Fibroblast of lung (primary cell): ENCODE measurements at places on chromosomes 13 and 19. TPM values are rescaled to one million over a fixed set of nuclear protein-coding genes. Genes with fewer than 3 reads are reported as not detected.

Gene SIRT2
- 38.7 and 45.4 TPM in 2 replicates for polyA plus RNA-seq

Gene RPS5
- 1,173 and 1,532 TPM in 2 replicates for polyA plus RNA-seq

Gene CTXN1
- polyA plus RNA-seq = 0.85 and 1.1 TPM in 2 replicates

Gene UBE2L5
- polyA plus RNA-seq = 0.17 and 0.20 TPM in 2 replicates

Gene ZNF808
- 6.0 and 6.1 TPM in 2 replicates for polyA plus RNA-seq

Gene SLC27A1
- 3.6 and 4.0 TPM in 2 replicates for polyA plus RNA-seq

Gene PTH2
- polyA plus RNA-seq = not detected in 2 replicates

Gene LHB
- 0.17 TPM in 1 of 2 replicates, not detected in the other for polyA plus RNA-seq

Gene GPC6
- polyA plus RNA-seq = 11.2 and 24.9 TPM in 2 replicates

Gene KRTDAP
- polyA plus RNA-seq = not detected in 2 replicates

Gene SIGLEC7
- polyA plus RNA-seq = not detected in 2 replicates

Gene PRSS57
- polyA plus RNA-seq = not detected in 2 replicates

Gene TMPRSS9
- not detected in 2 replicates for polyA plus RNA-seq

Gene CRB3
- not detected in 2 replicates for polyA plus RNA-seq

Gene NCAN
- not detected in 2 replicates for polyA plus RNA-seq

Gene ZNF358
- polyA plus RNA-seq = 24.0 and 26.8 TPM in 2 replicates

Gene ZNF418
- 2.2 and 3.3 TPM in 2 replicates for polyA plus RNA-seq

Gene KLK13
- polyA plus RNA-seq = not detected in 2 replicates

DNA sequence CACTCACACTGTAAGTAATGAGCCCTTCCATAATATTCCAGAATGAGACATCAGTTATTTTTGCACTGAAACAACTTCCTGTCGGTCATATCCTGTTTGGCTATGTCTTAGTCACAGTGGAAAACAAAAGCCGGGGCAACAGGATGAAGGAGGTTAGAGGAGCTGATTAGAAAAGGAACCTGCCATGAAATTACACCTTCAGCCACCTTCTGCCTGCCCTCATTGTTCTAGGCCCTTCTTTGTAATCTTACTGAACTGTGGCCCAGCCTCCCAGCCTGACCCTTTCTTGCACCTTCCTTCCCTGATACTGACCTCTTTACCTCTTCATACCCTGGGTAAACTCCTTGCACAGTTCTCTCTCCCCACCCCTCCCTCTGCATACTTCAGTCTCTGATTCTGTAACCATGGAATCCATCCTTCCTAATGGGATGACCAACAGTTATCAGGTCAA lies 67.3 kb downstream of the DOCK9 start:
- DNase-seq = peak; percentile 71

DNA sequence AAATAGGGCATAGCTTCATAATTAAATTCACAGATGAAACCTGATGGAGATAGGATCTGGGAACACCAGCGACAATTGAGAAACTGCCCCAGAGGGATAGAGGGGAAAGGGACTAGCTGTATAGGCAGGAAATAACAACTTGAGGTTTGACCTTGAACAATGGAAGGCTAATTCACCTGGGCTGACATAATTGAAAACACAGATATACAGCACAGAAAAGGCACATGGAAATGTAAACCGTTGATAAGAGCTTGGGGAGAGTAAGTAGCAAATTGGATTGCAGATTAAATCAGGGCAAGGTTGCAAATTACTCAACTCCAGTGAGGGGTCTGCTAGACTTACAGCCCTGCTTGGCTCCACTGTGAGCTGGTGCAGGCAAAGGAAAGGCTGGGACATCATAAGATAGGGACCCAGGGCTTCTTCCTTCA lies 246.7 kb downstream of the DLEU7 start:
- no peak for DNase-seq

DNA sequence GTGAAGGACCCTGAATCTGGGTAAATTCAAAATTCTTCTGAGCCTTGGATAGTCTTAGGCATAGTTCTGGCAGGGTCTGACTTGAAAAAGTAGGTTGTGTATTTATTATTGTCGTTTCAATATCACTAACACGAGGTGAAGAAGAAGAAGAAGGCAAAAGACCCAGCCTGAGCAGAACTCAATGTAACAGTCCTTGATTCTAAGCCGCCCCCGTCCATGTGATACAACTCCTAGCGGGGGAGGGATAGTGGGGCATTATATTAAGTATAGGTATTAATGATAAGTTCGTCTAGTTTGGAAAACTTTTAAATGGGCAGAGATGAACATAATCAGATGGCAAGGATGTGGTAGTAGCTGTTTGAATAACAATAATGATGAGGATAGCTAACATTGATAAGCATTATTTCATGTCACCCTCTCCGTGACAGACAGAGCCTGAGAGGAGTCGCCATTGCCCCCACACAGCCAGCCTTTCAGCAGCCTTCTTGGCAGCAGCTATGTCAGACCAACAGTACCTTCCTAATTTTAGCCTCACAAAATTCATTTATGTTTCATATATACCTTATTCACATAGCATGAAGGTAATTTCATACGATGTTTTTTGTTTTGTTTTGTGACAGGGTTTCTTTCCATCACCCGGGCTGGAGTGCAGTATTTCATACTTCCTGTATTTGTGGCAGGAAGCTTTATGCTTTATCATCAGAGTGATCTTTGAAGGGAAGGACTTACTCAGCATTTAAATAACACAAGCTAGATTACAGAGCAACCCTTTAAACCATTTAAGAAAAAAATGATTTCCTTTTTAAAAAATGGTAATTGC lies 64.4 kb upstream of the NPAS1 start:
- DNase-seq = no peak

GRCh38 chr13:46403851-46404732 lies 17.0 kb upstream of the RUBCNL start:
- no peak for DNase-seq

DNA sequence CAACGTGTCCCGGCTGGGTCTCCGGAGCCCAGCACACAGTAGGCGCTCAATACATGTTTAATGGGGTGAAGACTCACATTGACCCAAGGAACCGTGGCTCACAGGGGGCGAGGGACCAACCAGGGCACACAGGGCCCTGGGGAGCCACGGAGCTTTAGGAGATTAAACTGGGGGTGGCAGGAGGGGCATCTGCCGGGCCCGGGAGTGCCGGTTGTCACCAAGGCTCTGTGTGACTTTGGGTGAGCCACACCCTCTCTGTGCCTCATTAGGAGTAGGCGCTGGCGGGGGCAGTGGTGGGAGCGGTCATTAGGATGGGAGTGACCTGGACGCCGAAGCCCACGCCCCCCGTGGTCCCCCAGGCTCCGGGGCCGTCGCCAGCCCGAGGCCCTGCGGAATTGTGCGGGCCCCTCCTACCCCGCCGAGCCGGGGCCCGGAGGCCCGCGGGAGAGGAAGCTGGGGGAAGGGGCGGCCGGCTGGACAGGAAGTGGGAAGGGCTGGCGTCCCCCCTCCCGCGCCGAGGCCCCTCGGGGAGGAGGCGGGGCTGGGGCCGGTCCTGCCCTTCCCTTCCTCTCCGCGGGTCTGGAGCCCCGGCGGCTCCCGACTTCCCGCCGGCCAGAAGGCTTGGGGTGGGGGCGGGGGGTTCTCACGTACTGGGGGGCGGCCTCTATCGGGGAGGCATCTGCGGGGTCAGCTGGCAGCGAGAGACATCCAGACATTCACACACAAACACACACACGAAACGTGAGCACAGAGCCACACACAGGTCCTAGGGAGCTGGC lies 1.8 kb upstream of the SSBP4 start:
- peak; percentile 83 for DNase-seq

- DNase-seq = no peak
Measured at GRCh38 chr13:45548281-45548680, 67.3 kb downstream of the ERICH6B start.

- DNase-seq = peak; percentile 22
Measured at GRCh38 chr13:37944869-37945442, 75.4 kb upstream of the TRPC4 start.

DNA sequence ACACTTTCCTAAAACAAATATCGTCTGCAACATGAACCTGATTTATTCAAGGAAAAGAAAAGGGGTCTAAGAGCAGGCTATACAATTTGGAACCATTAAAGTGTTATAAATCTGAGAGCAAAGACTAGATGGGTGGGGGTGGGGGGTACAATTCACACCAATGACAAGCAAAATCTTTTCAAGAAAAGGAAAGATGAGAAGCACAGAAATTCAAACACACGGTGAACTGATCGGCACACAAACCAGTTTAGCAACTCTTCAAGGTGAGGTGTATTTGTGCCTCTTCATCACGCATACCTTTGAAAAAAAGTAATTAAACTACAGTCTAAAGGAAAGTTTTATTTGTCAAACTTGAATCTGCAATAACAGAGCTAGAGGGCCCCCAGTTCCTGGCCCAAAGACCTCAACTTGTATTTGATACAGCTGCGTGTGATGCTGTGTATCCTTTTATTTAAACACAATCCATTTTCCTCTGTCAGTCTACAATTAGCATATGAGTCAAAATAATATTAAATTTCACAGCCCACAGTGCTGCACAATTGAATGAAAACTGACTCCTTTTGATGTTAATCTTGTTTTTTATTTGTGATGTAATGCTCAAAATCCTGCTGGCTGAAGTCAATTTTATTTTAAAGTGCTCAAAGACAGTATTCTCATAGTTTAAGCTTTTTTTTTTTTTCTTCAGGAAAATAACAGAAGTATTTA lies 14.2 kb downstream of the EFNB2 start:
- DNase-seq = no peak

DNA sequence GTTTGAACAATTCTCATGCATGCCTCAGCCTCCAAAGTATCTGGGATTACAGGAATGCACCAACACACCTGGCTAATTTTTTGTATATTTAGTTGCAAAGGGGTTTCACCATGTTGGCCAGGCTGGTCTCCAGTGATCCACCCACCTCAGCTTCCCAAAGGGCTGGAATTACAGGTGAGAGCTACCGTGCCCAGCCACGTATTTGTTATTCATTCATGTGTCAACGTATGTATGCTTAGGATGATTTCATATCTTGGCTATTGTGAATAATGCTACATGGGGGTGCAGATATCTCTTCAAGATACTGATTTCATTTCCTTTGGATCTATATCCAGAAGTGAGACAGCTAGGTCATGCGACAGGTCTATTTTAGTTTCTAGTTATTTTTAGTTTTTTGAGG lies 113.4 kb downstream of the TSHZ3 start:
- no peak for DNase-seq

DNA sequence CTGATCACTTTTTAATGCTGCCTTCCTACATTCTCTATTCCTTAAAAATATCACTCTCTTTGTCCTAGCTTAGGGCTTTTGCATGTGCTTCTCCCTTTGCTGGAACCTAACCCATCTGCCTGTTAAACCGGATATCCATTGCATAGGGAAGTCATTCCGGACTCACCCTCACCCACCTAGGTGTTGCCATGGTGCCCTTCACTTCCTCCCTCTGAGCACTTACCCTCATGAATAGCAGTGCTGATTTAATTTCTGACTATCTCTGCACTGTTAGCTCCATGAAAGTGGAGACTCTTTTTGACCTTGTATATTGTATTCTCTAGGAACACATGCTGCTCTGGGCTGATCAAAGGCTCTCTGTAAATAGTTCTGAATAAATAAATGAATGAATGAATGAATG lies 401.9 kb downstream of the PCDH20 start:
- DNase-seq = no peak

GRCh38 chr13:64697226-64697625 lies 2532.9 kb downstream of the PCDH9 start:
- no peak for DNase-seq

DNA sequence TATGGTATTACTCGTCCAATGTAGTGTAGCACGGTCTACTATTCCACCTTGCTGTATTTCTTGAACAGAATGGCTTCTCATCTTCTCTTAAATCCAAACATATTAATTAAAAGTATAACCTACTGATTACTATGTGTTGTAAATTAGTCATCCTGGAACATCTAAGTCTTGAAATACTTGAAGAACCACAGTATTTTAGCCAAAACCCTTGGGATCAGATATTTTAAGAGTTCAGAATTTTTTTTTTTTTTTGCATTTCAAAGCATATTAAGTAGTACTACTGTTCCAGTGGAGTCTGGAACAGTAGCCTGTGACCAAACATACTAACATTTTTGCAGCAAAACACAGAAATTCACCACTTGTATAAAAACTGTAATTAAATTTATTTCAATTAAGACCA lies 30.1 kb downstream of the ZC3H13 start:
- DNase-seq = peak; percentile 38

- DNase-seq = no peak
Measured at GRCh38 chr19:22595918-22596341, 38.2 kb upstream of the ZNF492 start.

DNA sequence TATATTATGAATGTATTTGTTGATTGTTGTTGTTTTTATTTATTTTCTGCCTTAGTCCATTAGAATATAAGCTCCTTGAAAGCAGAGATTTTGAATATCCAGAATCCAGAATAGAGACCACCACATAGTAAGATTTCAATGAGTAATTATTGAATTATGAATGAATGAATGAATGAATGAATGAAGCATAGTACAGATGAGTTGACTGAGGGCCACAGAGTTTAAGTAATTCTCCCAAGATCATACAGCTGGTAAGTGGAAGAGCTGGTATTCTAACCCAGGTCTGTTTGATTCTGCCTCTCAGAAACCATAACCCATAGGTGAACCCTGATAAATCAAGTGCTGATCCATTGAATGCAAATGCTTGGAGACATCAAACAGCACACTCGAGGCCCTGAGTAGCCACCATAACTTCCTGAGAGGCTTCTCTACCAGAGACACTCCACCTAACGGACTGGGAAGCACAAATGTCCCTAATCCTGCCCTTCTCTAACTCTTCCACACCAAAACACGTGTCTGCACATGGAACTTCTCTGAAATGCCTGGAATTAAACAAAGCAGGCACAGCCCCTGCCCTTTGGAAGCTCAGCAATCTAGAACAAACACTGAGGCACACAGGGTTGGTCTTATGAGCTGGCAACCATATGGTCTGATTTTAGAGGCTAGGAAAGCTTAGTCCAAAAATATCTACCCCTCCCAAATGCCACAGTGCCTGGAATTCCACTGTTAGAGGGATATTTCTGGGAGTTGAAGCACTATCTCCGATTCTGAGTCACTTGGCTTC lies 190.1 kb downstream of the FOXO1 start:
- DNase-seq = peak; percentile 86

- DNase-seq = no peak
Measured at GRCh38 chr19:10104130-10104513, 1.6 kb upstream of the ANGPTL6 start.
